ENCODE measurements at places on chromosomes 16 and 17.

- DNase-seq, result no peak
Measured at GRCh38 chr16:67277294-67277998, 1.9 kb upstream of the PLEKHG4 start.

DNA sequence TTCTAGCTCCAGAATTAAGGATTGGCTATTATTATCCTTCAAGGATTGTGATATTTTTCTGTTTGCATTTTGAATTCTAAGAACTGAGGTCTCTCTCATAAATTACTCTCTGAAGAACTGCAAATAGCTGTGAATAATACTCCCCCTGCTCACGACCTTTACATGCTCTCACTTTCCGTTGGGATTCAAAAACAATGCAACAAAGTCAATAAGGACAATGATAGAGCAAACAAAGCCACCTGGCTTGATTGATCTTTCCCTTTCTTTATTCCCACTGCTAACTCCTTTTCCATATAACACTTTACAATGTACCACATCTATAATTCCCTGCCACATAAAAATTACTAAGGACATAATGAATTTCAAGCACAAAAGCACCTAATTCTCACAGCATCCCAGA, 523.0 kb upstream of the CA10 start:
- DNase-seq, result no peak

GRCh38 chr17:57955183-57955931, at the start of gene CUEDC1:
CUEDC1 (minus strand) TSS chr17:57955412; CDS start chr17:57885564, 69,848 bp downstream.
- peak; percentile 65 for DNase-seq

DNA sequence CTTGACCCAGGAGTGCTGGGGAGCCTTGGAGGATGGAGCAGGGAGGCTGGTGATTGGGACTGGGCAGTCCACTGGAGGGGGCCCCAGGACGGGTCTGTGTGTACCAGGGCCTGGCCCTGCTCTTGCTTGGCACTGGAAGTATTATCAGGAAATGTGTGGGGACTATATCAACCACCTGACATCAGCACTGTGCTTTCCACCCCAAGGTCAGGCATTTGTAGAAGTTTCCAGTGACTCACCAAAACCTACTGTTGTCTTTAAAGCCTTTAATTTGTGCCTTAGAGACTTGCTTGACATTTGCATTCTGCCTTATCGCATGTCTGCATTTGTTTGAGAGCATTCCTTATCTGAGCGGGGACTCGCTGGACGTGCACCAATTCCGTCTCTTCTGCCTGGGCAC, 323.1 kb downstream of the FOXL1 start:
- DNase-seq, result no peak

DNA sequence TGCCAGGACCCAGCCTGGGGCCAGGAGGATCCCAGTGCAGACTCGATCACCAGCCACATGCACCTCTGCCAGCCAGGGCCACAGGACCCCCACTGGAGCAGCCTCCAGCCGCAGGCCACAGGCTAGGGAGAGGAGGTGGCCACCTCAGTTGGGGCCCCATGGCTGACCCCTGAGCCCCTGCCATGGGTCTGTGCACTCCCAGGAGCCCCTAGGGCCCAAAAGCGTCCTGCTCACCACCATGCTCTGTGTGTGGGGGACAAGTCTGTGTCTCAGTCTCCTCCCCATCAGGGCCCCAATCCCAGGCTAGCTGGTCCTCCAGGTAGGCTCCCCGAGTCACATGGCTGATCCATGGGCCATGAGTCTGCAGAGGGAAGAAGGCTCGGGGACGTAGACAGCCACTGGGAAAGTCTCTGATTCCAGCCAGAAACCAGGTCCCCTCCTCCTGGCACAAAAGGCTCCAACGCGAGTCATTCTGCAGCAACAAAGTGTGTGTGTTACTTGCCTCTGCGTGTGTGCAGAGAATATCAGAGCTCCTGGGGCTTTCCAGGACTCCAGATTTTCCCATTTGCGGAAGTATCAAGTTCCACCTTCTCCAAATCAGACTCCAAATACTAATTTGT, 6.1 kb upstream of the PRSS8 start:
- DNase-seq, result no peak

DNA sequence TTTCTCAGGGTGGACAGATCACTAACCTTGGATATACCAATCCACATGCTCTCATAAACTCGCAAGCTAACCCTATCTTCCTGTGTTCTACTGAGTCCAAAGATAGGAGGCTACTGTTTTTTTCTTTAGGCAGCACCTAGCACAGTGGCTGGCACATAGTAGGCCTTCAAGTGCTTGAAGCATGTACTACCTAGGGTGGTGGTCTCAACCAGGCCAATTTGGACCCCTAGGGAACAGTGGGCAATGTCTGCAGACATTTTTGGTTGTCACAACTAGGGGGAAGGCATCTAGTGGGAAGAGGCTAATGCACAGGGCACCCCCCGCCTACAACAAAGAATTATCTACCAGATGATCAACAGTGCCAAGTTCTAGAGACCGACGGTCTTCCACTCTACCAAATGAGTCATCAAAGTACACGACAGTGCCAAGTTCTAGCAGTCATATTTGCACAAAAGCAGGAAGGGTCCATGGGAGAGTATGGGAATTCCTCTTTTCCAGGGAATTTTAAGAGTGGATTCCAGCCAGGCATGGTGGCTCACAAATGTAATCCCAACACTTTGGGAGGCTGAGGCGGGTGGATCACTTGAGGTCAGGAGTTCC, 390.3 kb downstream of the SLC39A11 start:
- DNase-seq, result no peak

DNA sequence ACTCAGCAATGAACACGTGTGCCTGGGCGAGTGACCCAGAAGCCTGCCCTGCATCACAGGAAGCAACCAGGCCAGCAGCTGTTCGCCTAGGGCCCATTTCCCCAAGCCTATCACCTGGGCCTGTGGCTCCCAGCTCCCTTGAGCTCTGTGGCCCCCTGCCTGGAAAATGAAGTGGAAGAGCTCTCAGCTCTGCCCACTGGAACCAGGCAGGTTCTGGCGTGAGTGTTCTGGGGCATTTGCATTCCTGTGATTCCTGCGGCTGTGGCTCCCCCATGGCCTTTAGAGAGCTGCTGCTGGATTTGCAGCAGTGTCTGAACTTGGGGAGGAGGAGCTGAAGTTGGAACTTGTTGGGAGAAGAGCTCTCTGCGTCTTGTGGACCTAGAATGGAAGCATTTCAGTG, 22.8 kb downstream of the PGS1 start:
- no peak for DNase-seq

DNA sequence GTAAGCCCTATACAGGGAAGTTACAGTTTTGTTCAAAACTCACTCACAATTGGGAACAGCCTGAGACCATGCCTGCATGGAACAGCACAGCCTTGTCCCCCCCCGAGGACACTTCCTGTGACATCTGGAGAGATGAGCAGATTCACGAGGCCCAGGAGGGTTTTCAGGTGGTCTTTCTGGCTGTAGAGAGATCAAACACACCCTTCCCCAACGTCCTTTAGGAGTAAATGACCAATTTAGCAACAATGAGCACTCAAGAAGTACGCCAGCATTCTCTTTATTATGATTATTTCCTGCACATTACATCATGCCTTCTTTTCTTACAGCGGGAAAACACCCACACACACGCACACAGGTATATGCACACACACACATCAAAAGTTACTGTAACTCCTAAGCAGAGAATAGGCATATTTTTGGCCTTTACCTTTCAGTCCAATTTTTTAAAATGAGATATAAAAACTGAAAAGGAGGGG, 39.0 kb downstream of the ADCY9 start:
- DNase-seq, result no peak

DNA sequence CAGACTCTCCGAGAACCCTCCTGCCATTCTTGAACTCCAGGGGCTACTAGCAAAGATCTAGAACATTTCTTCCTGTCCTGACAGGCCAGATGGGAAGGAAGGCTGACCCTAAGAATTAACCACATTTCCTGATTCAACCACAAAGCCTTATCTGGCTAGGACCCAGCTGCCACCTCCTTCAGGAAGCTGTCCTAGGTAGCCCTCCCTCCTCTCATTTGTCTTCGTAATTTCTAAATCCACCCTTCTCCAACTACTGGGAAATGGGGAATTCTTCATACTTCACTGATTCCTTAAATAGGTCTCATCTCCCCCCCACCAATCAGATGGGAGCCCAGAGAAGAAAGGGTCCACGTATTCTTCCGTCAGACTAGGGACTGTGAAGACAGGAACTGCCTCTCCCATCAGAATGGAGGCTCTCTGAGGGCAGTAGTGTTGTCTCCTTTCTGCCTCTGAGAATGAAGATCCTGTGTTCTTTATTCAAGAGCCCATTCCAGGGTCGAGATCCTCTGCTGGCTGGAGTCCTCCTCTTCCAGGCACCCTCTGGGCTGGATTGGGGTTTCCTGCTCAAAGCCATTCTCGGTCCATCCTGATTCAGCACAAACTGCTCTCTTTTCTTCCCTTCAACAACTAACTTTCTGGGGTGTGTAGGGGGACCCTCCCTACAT, 2.1 kb downstream of the SAMD14 start:
- no peak for DNase-seq

DNA sequence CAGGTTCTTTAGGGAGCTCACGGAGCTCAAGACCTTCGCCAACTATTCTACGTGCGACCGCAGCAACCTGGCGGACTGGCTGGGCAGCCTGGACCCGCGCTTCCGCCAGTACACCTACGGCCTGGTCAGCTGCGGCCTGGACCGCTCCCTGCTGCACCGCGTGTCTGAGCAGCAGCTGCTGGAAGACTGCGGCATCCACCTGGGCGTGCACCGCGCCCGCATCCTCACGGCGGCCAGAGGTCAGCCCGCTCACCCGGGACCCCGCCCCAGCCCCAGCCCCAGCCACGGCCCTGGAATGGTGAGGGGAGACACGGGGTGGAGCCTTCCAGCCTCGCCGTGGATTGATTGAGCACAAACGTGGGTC, 13.5 kb downstream of the SARM1 start:
- no peak for DNase-seq

- DNase-seq, result no peak
Measured at GRCh38 chr16:49964973-49965372, 60.1 kb upstream of the CNEP1R1 start.

GRCh38 chr17:1179818-1180742, at the start of gene ABR:
ABR (minus strand) TSS chr17:1179981; CDS start chr17:1179727, 254 bp downstream.
- peak; percentile 28 for DNase-seq

DNA sequence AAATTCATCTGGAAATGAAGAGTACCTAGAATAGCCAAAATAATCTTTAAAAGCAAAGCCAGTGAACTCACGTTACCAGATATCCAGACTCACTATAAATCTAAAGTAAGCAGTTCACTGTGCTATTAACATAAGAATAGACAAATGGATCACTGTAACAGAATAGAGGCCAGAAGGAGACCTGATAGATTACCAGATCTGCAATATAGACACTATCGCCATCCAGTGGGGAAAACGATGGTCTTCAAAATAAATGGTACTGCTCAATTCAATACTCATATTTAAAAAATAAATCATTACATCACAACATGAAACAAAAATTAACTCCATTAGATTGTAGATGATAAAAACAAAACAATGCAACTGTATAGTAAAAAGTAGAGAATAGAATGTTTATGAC, 158.6 kb upstream of the CDH8 start:
- DNase-seq, result no peak

- DNase-seq, result no peak
Measured at GRCh38 chr17:28547096-28547622, 5.3 kb downstream of the UNC119 start.

GRCh38 chr17:57747221-57748017, 2.3 kb upstream of the CCDC182 start:
- peak; percentile 12 for DNase-seq

DNA sequence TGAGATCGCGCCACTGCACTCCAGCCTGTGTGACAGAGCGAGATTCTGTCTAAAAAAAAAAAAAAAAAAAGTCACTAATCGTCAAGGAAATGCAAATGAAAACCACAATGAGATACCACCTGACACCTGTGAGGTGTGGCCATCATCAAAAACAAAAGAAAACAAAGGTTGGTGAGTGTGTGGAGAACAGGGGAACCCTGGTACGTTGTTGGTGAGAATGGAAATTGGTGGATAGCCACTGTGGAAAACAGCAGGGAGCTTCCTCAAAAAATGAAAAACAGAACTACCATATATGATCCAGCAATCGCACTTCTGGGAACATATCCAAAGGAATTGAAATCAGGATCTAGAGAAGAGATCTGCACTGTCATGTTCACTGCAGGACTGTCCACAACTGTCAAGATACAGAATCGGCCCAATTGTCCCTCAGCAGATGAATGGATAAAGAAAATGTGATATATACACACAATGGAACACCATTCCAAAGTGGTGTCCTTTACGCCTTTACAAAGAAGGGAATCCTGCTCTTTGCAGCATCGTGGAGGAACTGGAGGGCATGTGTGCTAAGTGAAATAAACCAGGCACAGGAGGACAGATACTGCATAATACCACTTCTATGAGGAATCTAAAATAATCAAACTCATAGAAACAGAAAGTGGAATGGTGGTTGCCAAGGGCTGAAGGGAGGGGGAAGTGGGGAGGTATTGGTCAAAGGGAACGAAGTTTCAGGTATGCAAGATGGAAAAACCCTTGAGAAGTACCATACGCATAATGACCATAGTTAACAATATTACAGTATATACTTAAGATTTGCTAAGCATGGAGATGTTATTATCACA, 63.5 kb upstream of the PLCG2 start:
- DNase-seq, result no peak

- no peak for DNase-seq
Measured at GRCh38 chr17:45848868-45849535, 4.3 kb downstream of the SPPL2C start.

DNA sequence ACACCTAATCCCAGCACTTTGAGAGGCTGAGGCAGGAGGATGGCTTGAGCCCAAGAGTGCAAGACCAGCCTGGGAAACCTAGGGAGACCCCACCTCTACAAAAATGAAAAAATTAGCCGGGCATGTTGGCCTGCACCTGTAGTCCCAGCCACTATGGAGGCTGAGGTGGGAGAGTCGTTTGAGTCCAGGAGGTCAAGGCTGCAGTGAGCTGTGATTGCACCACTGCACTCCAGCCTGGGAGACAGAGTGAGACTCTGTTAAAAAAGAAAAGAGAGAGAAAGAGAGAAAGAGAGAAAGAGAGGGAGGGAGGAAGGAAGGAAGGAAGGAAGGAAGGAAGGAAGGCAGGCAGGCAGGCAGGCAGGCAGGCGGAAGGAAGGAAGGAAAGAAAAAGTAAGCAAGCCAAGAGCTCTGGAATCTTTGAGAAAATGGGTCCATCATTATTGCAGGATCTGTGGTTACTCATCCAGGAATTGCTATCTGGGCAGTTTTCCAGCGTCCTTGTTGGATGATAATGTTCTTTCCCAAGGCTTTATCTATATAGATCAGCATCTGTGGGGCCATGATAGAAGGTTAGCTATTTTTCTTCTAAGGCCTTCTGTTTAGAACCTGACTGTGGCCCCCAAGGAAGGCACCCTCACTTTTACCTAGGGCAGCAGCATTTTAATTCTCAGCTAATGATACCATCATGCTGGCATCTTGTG, 533.2 kb upstream of the CDH5 start:
- DNase-seq, result no peak
